ENCODE measurements at places on chromosomes 4 and X.

DNA sequence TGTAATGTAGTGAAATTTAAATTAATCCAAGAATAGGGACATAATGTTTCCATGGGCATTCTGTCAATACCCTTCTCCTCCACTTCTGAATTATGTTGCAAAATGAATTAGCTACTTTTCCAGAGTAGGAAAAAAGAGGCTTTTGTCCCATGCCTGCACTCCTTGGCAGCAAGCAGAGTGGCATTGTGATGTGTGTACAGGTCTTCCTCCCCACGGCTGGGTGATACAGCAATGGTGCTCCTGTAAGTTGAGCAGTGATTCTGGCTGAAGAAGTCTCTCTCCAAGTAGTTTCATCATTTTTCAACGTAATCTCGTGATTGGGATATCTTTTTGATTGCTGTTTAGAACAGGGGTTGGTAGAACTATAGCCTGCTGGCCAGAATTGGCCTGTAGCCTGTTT lies 59.9 kb downstream of the KIT start:
- no peak for DNase-seq

DNA sequence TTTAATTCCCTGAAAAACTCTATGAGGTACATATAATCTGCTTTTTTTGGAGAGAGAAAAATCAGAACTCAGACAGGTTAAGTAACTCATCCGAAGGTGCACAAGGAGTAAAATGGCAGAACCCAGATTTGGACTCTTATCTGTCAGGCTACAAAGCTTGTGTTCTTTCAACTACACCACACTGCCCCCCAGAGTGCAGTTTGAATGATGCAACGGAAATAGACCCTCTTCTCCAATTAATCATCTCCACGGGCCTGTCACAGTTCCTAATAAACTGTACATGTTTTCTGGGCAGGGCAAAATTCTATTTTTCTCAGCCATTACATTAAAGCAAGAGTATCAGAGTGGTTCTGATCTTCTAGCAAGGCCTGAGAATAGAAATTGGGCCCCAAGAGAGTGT lies 35.3 kb upstream of the DCX start:
- DNase-seq: peak; percentile 17

GRCh38 chr4:118740869-118741268 lies 55.7 kb downstream of the METTL14 start:
- peak; percentile 5 for DNase-seq

GRCh38 chrX:150482537-150483206 lies 85.7 kb upstream of the MTM1 start:
- peak; percentile 73 for DNase-seq

DNA sequence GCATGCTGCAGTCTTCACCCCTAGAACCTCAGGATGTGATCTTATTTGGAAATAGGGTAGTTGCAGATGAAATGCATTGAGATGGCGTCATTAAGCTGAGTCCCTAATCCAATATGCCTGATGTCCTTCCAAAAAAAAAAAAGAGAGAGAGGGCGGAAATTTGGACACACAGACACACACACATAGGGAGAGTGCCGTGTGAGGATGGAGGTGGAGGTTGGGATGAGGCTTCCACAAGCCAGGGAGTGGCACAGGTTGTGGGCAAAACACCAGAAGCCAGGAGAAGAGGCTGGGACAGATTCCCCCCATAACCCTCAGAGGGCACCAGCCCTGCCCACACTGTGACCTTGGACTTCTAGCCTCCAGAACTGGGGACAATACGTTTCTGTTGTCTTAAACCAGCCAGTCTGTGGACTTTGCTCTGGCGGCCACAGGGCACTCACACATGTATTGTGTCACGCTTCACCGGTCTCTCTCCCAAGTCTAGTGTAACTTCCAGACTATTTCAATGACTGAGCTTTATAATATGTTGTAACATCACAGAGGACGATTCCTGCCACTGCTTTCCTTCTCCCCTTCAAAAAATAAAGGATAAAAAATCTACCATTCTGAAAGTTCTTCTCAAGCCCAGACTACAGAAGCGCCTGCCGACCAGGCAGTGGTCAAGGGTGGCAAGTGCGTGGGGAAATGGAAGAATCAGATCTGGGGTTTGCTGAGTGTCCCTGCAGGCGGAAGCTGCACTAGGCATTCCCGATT lies 35.8 kb upstream of the MAN2B2 start:
- peak; percentile 75 for DNase-seq

GRCh38 chr4:186762361-186762760 lies 38.7 kb upstream of the FAT1 start:
- DNase-seq: no peak

- DNase-seq: no peak
These were observed 89.0 kb downstream of the NAF1 start for GRCh38 chr4:163077680-163078079.

DNA sequence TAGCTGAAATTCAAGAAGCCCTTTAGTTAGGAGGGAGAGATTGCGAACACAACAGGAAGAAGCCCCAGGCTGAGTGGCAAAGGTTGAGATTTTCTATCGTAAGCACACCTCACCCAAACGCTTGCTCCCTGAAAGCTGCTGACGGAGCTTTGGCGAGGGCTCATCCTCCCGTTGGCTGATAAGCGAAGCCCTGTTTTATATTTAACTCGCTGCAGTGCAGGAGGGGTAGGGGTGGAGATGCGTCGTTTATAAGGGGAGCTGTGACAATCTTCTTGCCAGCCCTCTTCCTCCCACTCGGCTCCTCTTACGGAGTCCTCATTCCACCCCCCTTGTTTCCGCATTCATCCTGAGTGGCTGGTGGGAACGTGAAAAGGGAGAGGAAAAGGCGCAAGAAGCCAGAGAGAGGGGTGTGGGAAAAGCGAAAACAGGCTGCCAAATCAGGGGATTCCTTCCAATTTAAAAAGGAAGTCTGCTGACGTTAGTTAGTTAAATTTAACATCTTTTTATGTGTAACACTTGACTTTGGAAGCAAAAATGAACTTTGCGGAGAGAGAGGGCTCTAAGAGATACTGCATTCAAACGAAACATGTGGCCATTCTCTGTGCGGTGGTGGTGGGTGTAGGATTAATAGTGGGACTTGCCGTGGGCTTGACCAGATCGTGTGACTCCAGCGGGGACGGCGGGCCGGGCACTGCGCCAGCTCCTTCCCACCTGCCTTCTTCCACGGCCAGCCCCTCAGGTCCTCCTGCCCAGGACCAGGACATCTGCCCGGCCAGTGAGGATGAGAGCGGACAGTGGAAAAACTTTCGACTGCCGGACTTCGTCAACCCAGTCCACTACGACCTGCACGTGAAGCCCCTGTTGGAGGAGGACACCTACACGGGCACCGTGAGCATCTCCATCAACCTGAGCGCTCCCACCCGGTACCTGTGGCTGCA lies at the start of gene ENPEP:
TSS of gene ENPEP (plus strand) at position 275 of the 938 bp plus-strand sequence. CDS start at position 535, 260 bp downstream.
- no peak for DNase-seq

- peak; percentile 46 for DNase-seq
These were observed 27.2 kb downstream of the PALLD start for GRCh38 chr4:168524006-168524405.

DNA sequence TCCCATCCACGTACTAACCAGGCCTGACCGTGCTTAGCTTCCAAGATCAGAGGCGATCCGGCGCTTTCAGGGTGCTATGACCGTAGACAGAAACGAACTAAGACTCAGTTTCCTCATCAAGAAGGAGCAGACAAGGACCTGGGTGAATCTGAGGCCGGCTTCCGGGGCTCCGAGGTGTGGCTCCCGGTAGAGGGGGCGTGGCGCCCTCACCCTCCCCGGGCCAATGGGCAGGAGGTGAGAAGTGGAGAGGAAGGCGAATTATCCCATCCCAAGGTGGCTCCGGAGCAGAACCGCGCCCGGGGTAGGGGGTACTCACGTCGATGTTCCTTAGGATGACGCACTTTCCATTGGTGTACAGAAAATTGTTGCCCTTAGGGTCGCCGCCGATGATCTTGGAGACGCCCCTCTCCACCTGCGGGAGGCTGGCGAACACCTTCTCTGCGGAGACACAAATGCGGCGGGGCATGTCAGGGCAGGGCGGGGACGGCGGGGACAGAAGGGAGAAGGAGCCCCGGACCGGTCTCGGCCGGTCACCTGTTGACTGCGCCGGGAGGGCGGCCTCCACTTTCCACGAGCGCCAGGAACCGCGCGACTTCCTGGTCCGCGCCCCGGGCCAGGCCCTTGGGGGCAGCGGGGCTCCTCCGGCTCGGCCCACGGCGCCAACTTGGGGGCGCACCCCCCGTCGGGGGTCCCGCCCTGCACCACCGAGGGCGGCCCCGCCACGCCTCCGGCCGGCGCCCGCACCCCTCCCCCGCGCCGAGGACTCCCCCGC lies 616 bp downstream of the WDR1 start:
- DNase-seq: peak; percentile 46

- DNase-seq: peak; percentile 61
These were observed 12.8 kb downstream of the MTM1 start for GRCh38 chrX:150581093-150581775.

- DNase-seq: peak; percentile 4
These were observed 16.1 kb upstream of the TASL start for GRCh38 chrX:30593440-30594200.

GRCh38 chr4:184932343-184932742 lies 85.9 kb upstream of the HELT start:
- no peak for DNase-seq

DNA sequence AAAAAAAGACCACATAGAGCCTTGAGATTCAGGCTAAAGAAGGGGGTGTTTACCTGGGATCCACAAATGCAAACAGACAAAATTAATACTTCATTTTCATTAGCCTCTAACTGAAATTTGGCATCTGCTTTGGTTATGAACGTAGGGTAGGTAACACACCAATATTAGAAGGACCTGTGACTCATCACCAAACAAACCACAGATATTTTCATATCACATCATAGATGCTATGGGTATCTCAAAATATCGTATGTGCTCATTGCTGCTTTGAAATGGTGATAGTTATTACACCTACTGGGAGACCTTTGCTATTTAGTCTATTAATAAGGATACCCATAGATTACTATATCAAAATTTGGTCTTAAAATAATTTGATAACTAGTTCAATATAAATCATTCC lies 180.6 kb upstream of the MAP3K15 start:
- no peak for DNase-seq

DNA sequence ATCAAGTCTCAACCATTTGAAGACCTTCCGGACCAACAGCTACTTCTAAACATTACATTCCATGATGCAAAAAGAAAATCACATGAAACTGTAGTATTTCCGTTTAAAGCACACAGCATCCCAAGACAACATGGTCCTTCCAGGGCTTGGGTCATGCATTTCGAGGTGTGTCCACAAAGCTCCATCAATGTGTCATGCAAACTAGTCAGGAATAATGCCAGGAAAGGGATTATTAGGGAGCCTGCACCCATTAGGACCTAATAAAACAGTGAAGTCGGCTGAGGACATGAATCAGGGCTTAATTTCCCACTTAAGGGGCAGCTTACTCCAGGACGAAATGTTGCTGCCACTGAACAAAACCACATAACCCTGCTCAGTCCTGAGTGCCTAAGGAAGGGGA lies 177.9 kb downstream of the TSPAN5 start:
- DNase-seq: no peak

GRCh38 chr4:41815473-41815872 lies 66.9 kb upstream of the PHOX2B start:
- DNase-seq: no peak

DNA sequence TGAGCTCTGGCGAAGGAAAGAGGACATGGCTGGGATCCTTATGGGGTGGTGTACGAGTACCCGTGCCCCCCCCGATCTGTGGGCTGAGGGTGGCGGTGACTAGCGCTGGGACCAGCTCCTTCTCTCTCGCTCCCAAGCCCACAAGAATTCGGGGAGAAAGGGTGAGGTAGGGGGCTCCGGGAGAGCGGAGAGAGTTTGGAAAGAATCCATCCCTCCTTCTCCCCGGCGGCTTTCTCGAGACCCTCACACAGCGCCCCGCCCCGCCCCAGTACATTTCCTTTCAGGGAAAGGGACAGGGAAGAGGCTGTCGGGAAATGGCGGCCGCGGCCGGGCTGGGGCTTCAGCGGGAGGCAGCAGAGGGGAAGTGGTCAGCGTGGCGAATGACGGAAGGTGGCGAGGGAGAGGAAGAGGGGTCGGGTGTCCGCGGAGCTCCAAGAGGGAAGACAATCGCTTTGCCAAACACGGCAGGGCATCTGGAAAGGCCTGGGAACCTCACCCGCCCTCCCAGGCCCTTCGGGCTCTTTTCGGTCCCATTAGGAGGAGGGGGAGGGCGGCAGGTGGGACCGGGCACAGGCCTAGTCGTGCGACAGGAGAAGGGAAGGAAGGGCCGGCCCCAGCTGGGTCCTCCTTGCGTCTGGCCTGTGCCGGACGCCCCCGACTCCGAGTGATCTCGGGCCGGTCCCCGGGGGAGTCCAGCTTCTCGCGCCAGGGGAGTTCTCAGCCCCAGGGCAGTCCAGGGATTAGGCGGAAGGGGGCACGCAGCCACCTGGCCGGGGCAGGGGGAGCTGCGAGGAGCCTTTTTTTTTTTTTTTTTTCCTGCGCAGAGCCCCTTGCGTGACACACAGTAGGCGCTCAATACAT lies 10.2 kb downstream of the HNRNPH2 start:
- DNase-seq: peak; percentile 33

GRCh38 chrX:154097003-154097588 lies 421 bp downstream of the MECP2 start:
- DNase-seq: peak; percentile 64

- peak; percentile 50 for DNase-seq
These were observed 127.8 kb downstream of the PHKA2 start for GRCh38 chrX:18855919-18856644.

GRCh38 chr4:81723019-81723884 lies 251.5 kb upstream of the RASGEF1B start:
- DNase-seq: no peak

GRCh38 chr4:86595426-86595805 lies 1.3 kb downstream of the PTPN13 start:
- DNase-seq: peak; percentile 65

GRCh38 chr4:158036998-158037397 lies 135.8 kb downstream of the GASK1B start:
- no peak for DNase-seq

GRCh38 chr4:163614866-163615265 lies 120.4 kb downstream of the TMA16 start:
- no peak for DNase-seq

GRCh38 chr4:17068891-17069290 lies 170.4 kb upstream of the LDB2 start:
- DNase-seq: no peak

DNA sequence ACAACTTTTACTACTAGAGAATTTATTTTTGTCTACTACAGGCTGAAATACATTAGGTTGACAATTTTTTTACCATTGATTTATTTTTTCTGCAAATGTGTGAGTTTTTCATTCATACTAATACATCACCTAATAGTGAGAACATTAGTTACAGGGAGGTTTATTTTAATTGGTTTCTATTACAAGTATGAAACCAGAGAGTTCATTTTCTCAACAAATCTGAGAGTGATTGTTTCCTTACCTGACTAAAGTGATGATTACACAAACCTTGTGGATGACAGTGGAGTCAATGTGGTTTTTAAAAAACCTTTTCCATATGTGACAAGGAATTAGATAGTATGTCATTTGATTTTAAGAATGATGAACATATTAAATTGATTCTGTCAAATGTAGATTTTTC lies 227.4 kb downstream of the PALLD start:
- DNase-seq: no peak

- no peak for DNase-seq
These were observed 256.4 kb upstream of the GRID2 start for GRCh38 chr4:92047209-92047875.

GRCh38 chrX:141732031-141732430 lies 33.5 kb upstream of the SPANXD start:
- DNase-seq: no peak

GRCh38 chr4:153764601-153765368 lies 5.0 kb upstream of the RNF175 start:
- DNase-seq: no peak

GRCh38 chr4:145564540-145564939 lies 54.6 kb upstream of the MMAA start:
- DNase-seq: no peak

Measured in SW480 (cell line).